ENCODE measurements at places on chromosomes 6 and 20.

- no peak for DNase-seq
These were observed 100.0 kb upstream of the TAB2 start for GRCh38 chr6:149217466-149217888.

- DNase-seq, result no peak
These were observed 167.1 kb downstream of the PHF3 start for GRCh38 chr6:63802606-63803206.

- no peak for DNase-seq
These were observed 60.5 kb upstream of the SAMD5 start for GRCh38 chr6:147447835-147448611.

DNA sequence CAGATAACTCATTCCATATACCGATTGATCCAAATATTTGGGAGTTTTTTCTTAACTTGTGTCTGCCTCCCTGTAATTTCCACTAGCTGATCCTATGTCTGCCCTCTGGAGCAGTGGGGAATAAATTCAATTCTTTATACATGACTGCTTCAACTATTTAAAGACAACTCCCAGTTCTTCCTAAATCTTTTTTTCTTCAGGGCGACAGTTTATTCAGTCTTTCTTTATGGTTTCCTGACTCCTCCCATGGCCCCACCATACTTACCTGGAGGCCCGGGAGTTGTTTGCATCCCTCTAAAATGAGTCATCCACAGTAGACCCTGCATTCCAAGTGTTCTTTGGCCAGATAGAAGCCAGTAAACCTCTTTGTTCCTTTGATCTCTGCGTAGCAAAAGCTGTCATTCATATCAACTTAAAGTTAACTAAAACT lies 73.6 kb downstream of the LCA5 start:
- DNase-seq, result no peak

DNA sequence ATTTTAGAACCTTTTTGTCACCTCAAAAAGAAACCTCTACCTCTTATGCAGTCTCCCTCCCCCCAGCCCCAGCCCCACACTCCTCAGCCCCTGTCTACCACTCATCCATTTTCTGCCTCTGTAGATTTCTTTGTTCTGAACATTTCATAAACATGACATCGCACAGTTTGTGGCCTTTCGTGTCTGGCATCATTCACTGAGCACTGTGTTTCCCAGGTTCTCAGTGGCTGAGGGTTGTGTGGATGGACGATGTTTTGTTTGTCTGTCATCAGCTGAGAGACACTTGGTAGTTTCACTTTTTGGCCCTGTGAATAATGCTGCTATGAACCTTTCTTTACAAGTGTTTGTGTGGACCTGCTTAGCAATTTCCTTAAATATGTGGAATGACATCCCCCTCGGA lies 64.5 kb downstream of the FAM120B start:
- no peak for DNase-seq

DNA sequence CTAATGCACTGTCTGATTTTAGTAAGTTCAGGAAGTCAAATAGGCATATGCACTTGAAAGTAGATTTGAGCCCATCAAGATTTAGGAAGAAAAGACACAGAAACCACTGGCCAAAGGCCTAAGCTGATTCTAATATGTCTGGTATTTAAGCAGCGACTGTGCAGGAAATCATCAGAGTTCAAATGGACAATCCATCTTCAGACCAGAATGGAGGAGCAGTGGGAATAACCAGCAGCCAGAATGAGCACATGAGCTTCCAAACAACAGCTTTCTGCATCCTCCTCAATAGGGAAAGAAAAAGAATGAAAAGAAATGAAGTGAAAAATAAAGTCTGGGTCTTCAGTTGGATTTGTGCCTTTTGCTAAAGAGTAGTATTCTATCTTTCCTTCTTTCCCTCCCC lies 50.6 kb downstream of the SOD2 start:
- DNase-seq, result no peak

DNA sequence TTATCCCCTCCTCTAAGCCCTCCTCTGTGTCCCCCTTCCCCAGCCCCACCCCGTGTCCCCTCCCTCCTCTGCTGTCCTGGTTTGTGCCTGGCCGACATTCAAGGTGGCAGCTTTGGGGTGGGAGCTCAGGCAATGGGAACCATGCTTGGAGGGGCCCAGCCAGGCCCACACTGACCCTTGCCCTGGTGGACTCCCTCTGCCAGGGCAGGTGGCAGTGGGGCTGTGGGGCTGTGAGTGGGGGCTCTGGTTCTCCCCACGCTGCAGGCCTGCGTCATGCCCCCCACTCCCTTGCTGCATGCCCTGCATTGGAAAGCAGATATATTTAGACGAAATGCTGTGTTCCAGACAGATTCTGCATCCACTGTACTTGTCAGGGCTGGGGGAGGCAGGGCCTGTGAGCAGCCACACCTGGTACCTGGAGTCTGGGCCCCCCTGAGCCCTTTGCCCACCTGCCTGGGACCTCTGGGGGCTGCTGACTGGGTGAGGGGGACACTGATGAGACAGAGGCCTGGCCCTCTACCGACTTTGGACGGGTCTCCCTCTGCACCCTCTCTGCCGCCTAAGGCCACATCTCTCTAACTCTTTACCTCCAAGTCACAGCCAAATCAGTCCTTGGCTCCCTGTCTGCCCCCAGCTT lies 14.2 kb downstream of the DLGAP4 start:
- no peak for DNase-seq

DNA sequence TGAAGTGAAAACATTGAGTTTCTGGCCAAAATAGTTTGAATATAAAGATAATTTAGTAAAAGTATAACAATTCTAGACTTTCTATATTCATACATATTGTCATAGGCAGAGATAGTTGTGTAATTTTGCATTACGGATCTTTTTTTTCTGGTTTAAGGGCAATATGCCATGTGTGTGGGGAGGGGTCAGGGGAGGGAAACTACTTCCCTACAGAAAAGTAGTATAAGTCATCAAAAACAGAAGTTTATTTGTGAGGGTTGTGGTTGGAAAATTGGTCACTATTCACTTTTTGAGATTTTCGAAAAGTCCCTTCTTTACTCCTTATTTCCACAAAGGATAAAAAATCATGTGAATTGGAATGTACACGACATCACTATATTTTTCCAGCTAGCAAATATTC lies 288.2 kb upstream of the PREP start:
- DNase-seq, result no peak

DNA sequence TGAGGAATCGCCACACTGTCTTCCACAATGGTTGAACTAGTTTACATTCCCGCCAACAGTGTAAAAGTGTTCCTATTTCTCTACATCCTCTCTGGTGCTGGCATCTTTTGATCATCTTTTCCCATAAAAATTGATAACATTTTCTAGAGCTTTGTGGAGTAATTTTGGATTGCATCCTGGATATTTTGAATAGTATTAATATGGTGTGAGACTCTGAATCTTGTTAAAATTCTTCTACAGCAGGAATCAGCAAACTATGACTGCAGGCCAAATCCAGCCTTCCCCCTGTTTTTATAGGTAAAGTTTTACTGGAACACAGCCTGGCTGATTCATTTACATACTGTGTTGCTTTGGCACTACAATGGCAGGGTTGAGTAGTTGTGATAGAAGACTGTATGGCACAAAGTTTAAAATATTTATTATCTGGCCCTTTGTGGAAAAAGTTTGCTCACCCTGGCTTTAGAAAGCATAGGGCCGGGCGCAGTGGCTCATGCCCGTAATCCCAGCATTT lies 15.0 kb upstream of the RNF8 start:
- no peak for DNase-seq
